NCI-H345 (cell line): ENCODE measurements at places on chromosomes 1 and 21.

DNA sequence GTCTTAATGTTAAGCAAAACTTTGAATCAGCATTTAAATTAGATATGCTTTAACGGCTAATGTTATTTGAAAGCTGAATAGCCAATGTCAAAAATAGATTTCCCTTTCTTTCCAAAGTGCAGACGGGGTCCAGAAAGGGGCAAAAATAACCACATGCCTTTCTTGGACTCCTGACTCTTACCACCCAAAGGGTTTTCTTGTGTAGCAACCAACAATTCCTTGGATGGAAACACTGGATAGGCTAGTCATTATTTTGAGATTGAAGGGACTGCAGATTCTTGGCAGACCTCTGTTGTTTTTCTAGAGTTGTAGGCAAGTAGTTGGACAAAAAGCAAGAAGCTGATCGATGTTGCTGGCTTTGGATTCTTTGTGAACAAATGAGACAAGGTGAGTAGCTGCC lies 107.0 kb downstream of the MRPS6 start:
- DNase-seq, result no peak

GRCh38 chr1:99250728-99251127 lies 13.6 kb upstream of the PLPPR4 start:
- DNase-seq, result no peak

DNA sequence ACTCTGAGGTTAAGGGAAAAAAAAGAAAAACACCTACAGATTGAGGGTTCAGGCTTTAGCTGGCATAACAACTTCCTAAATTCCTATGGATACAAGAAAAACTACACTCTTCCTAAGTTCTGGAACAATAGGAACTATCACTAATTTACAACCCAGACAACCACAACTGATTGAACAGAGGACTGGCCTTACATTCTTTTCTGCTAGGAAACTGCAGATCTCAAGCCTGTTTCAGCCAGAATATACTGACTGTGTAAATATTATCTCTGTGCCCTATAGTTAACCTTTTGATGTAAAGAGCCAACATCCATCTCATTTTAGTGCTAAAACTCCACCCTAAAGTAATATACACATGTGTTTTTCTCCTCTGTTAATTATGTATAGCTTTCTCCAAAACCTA lies 1186.5 kb upstream of the TMPRSS15 start:
- DNase-seq, result no peak

GRCh38 chr1:52907812-52908153 lies 13.8 kb downstream of the ECHDC2 start:
- no peak for DNase-seq

- DNase-seq, result no peak
These were observed 78.9 kb upstream of the DMRTA2 start for GRCh38 chr1:50502147-50502546.

GRCh38 chr21:46038341-46038829 lies 56.8 kb downstream of the COL6A1 start:
- no peak for DNase-seq

DNA sequence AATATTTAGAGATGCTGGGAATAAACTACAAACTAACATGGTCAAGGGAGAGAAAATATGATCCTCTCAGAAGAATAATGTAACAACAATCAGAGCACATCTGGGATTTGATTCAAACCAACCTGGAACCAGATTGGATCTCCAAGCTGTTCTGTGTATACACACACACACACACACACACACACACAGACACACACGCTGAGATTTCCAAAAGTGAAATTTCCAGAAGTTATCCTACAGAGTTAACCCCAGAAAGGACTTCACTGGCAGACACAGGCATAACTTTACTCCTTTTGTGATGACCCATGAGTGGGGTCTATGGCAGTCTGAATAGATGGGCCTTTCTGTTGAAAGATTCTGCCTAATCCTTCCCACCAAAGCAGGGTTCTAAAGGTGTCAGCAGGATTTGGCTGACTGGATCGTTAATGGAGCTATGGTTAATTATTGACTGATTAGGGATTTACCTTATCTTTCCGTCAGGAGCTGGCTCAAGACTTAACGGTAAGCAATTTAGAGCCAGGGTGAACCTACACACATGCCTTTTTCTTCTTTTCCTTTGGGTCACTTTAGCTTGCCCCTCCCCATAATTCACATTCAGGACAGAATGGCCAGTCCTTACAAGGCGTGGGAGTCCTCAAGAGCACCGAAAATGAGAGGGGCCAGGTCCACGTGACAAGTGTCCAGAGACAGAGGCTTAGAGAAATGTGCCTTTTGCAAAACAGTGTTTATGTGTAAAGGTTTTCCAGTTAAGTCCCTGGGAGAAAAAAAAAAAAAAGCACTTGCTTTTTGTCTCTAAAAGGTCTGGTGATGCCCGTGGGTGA lies 10.9 kb upstream of the PROX1 start:
- DNase-seq, result no peak

DNA sequence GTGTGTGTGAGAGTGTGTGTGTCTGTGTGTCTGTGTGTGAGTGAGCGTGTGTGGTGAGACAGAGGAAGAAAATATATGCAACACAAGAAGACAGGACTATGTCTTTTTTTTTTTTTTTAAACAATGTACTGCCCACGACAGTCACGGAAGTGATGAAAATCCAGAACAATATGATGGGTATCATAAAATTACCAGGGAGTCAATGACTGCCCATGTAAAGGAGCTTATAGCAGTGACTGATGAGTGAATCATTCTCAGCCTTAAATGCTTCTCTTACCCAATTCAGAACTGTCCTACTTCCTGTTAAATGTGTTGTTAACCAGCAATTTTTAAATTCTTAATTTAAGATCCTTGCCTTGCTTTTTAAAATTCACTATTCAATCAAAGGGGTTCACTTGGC lies 46.6 kb downstream of the RGS7 start:
- DNase-seq, result no peak

DNA sequence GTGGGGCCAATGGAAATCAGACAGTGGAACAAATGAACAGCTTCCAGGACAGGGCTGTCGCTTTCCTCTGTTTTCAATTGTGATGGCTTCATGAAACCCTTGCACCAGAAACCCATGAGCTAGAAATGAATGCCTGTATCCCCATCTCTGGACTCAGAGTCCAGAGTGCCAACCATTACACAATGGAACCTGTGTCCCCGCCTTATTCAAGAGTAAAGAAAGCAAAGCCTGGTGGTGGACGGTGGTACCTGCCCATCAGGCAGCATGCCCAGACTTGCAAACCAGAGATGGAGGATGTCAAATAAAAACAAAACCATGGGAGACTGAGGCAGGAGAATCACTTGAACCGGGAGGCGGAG lies 4.4 kb upstream of the CAPN2 start:
- DNase-seq, result peak; percentile 72

GRCh38 chr1:32746130-32746529 lies 43.6 kb upstream of the SYNC start:
- no peak for DNase-seq

GRCh38 chr1:235027862-235028250 lies 100.8 kb downstream of the TOMM20 start:
- no peak for DNase-seq
